ENCODE measurements at places on chromosomes 2 and 18.
A peak's percentile ranks its signal among the peaks of the same experiment; 100 is the strongest.

- no peak for DNase-seq
Observed at GRCh38 chr2:43206602-43207001, 19.8 kb downstream of the ZFP36L2 start.

DNA sequence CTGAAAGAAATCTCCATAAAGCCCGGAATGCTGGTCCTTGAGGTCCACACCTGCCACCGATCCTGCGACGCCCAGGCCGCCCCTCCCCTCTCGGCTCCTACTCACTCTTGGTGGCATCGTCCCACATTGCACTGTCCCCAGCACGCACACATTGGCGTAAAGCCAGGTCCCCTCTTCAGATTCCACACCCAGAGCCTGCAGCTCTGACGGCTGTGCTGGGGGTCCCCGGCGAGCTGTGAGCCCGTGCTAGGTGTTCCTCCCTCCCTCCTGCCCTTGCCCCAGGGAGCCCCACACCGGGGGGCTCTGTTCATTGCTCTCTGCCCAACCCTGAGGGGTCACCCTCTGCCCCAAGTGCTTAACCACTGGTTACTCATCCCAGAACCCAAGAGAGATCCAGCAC is 8.5 kb downstream of the TPO start:
- no peak for DNase-seq

DNA sequence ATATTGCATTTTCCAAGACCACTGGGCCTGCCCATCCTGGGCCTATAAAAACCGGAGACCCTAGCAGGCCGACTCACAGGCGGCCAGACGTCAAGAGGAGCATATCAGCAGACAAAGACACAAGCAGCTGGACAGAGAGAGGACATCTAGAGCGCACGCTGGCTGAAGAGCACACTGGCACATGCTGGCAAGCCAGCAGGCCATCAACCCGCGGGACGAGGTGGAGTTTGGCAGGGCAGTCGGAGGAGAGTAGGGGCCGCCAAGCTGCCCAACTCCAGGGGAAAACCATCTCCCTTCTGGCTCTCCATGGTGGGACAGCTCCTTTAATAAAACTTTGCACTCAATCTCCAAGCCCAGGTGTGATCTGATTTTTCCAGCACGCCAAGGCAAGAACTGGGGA is 36.6 kb upstream of the RAB27B start:
- DNase-seq: no peak

DNA sequence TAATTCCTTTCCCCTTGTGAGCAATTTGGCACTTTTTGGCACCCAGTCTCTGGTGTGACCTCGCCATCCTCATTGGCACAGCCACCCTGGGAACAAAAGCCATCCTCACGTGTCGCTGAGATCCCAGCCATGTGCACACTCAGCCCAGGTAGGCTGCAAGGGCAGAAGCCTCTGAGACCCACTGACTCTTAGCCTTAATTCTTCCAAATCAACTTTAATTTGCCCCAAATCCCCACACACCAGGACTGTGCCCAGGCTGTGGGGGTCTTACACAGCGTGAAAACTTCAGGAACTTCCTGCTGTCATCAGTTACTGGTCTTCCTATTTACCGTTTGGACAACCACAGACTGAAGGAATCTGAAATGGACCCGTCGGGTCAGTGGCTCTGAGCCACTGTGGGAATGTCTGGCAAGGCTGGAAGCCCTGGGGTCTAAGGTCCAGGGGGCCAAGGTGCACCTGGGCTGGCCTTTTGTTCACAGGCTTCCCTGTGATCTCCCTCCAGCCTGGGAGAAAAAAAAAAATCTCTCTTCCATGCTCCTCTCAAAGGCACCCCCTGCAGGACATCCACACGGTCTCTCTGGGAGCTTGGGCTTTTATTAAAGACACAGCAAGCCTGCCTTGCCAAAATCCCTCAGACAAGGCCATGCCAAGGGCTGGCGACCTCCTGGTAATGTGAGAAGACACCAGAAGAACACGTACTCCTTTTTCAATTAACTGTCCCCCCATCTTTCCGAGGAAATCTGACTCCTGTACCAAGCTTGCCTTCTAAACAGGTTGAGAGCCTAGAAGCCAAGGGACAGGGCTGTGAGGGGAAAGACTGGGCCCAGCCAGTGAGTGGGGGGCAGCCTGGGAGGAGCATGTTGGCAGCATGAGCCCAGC is 42.1 kb upstream of the LAPTM4A start:
- DNase-seq: peak; percentile 85

DNA sequence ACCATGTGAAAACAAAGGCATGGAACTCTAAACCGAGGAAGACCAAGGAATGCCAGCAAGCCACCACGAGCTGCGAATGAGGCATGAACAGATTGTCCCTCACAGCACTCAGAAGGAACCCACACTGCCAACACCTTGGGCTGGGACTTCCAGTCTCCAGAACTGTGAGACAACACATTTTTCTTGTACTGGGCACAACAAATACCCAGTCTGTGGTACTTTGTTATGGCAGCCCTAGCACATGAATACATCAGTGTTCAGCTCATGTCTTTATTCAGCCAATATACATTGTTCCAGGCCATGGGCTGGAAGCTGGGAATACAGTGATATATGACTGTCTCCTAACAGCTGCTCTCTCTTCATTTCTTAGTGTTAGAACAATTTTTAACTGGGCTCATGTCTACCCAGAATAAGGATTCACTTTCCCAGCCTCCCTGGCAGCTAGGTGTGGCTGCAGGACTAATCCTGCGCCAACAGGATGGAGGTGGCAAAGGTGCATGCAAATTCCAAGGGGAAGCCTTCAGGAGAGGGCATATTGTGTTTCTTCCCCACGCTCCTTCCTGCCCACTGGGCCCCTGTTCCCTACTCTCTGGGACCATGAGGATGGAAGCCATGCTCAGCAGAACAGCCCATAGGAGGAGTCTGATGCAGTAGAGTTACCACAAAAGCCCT is 59.6 kb downstream of the STPG4 start:
- no peak for DNase-seq

DNA sequence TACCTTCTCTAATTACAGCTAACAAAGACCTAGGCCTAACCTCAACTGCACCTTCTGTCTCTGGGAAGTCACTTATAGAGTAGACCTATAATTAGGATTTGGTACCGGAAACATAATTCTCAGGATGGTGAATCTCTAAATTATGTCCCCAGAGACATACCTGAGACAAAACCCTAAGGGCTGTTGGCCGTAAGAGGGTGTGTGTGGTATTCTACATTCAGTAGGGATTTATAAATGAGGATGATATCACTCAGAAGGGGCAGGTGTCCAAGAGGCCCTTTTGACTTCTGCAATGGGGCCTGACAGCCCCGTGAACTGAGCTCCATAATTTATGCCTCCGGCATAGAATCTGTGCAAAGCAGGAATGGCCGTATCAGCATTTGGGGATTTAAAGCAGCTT is 13.5 kb upstream of the DARS1 start:
- no peak for DNase-seq

- DNase-seq: no peak
Observed at GRCh38 chr2:169683054-169683424, 11.2 kb downstream of the CFAP210 start.

DNA sequence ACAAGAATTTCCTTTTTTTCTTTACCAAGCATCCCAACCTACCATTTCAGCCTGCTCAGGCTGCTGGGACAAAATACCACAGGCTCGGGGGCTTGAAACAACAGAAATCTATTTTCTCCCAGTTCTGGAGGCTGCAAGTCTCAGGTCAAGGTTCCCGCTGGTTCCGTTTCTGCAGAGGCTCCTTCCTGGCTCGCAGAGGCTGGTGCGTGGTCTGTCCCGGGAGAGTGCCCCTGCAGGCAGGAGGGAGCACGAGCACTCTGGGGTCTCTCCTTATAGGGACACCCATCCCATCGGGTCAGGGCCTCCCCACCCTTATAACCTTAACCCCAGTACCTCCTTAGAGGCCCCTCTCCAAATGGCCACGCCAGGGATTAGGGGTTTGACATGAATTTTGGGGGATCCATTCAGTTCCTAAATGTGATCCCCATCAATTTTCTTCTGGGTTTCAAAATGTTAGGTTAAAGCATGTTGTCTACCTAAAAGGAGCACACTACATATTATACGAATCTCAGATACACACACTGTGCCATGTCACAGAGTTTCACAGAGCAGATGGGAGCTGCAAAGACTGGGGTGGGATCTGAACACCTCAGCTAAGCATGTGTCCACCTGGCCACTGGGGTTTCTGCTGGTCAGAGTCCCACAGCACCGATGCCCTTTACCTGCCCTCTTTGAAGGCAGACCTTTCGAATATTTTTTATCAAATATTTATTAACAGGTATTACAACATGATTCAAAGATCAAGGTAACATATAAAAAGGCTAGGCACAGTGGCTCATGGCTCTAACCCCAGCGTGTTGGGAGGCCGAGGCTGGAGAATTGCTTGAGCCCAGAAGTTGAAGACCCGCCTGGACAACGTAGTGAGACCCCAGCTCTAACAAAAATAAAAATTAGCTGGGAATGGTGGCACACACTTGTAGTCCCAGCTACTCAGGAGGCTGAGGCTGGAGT is 17.6 kb upstream of the ADI1 start:
- DNase-seq: peak; percentile 65

DNA sequence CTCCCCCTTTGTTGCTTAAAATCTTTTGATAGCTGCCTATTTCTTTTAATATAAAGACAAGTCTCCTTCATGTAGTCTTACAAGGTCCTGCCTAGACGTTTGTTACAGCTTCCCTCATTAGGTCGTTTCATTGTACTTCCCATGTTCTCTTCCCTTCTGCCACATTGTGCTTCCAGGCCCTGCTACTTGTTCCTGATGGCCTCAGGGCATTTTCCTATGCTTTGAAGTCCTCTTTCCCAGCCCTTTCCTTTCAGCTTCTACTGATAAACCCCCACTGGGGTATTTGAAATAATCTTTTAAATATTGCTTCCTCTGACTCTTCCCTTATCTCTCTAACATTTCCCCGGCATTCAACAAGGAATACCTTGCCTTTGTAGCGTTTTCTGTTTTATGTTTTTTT is 67.4 kb downstream of the UBE2E3 start:
- no peak for DNase-seq

DNA sequence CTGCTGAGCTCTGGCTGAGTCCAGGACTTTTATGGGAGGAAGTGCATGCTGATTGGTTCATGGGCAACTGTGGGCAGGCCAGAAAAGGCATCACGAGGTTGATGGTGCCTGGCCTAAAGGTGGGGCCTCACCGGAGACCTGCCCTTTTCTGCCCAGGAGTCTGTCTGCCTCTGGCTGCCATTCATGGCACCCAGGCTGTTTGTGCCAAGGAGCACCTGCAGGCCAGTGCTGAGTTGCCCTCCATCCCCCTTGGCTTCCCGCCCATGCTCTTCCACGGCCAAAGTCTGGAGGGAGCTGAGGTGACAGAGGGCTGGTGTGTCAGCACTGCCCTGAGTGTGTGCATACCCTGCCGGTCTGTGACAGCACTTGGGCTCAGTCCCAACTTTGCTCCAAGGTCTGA is 123.2 kb downstream of the PTH2R start:
- DNase-seq: no peak

DNA sequence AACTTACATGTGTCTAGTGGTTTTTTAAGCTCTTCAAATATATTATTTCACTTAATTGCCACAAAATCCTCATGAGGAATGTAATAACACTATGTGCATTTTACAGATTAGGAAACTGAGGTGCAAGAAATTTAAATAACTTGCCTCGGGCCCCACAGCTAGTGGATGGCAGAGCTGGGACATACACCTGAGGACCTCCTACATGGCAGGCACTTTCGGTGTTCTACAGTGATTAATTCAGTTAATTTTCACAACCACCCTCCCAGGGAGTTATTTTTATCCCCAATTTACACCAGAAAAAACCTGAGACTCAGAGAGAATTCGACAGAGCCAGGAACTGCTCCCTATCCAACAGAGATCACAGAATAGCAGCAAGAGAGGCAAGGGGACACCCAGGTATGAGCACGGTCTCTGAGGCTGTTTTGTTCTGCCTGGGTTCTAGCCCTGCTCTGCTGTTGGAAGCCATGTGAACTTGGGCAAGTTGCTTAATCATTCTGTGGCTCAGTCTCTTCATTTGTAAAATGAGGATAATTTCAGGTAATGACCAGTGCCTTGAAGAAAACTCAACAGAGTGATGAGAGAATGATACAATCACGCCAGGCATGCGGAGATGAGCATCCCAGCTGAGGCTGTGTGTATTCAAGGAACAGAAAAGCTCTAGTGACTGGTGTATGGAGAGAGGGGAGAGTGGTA is 82.3 kb downstream of the MYCN start:
- no peak for DNase-seq

DNA sequence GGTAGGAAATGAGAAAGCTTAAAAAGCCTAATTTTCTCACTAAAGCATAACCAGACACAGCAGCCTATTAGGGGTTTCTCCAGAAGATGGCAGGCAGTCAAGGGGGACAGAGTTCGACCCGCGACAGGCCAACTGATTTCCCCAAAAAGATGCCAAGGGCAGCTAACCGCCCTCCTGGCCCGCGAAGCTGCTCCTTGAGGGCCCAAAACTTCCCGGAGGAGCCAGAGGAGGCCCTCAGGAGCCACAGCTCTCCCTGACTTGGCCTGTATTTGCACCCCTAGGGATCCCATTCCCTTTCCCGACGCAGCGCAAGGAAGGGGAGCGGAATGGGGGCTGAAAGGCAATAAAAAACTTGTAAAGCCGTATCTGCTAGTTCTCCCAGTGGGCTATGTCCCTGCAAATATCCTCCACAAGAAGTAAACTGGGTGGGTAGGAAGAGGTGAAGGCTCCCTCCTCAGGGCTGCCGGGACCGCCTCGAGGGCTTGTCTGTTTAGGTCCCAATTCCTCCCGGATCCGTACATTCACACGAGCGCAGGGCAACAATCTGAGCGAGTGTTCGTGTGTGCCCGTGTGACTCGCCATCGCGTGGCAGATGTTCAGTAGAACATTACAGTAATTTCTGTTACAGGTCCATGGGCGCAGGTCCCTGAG is 756 bp upstream of the NAGK start:
- peak; percentile 26 for DNase-seq

GRCh38 chr2:152155209-152155608 is 20.4 kb downstream of the STAM2 start:
- no peak for DNase-seq

- DNase-seq: no peak
Observed at GRCh38 chr2:19460761-19461160, 102.3 kb upstream of the OSR1 start.

GRCh38 chr2:219073413-219074129 is 12.8 kb upstream of the IHH start:
- DNase-seq: peak; percentile 52

- no peak for DNase-seq
Observed at GRCh38 chr2:69742322-69742952, 503 bp downstream of the ANXA4 start.

DNA sequence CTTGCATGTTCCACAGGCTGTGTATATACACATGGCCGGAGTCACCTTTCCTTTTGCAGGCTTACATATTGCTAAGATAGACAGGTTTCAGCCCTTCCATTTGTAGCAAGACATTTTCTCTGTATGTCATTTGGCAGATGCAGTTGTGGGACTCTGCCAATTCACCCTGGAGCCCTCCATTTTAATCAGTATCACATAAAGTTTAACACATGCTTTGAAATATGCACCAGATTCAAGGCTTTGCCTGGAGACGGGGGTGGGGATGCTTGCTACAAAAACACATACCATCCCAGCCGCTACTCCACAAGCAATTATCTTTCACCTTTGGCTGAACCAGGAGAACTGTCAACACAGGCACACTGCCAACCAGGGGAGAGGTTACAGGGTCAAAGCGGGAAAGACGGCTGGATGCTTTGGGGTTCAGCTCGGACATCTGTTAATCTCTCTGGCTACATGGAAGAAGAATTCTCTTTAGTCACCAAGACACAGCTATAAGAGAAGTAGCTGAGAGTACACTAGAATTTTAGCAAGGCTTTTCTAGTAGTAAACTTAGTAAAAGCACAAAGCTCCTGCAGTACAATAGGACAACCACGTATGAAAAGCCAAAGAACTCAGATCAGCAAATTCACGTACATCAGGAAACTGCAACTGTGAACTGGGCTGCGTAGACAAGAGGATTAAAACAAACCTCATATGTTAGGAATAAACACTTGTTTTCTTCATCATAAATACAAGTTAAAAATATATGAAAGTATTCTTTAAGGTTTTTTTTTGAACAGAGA is 130.9 kb downstream of the EXOC6B start:
- peak; percentile 50 for DNase-seq

Data from fibroblast of skin of scalp (primary cell).